ENCODE measurements at places on chromosomes 16 and 17.

- H3K27me3 ChIP-seq, result no peaks in the 10 kb centered on the region
- H3K36me3 ChIP-seq, result peaks cover 4% of the 10 kb centered on the region
- peak overlapping the region; percentile 80 for H3K27ac ChIP-seq
- H3K4me3 ChIP-seq, result no peak overlapping the region
- H3K4me1 ChIP-seq, result peaks cover 4% of the 10 kb centered on the region
- no peak for DNase-seq
These were observed 8.6 kb downstream of the TAF1C start for GRCh38 chr16:84178146-84178765.

- peak; percentile 45 for DNase-seq
- peaks cover 16% of the 10 kb centered on the region for H3K4me1 ChIP-seq
- peaks cover 10% of the 10 kb centered on the region for H3K27me3 ChIP-seq
- peak overlapping the region; percentile 90 for H3K27ac ChIP-seq
- peaks cover 23% of the 10 kb centered on the region for H3K36me3 ChIP-seq
- peak overlapping the region; percentile 62 for H3K4me3 ChIP-seq
These were observed 60.0 kb downstream of the KLHDC4 start for GRCh38 chr16:87705771-87706277.

GRCh38 chr16:16073891-16074881 is 124.8 kb downstream of the ABCC1 start:
- no peaks in the 10 kb centered on the region for H3K4me1 ChIP-seq
- no peak overlapping the region for H3K4me3 ChIP-seq

DNA sequence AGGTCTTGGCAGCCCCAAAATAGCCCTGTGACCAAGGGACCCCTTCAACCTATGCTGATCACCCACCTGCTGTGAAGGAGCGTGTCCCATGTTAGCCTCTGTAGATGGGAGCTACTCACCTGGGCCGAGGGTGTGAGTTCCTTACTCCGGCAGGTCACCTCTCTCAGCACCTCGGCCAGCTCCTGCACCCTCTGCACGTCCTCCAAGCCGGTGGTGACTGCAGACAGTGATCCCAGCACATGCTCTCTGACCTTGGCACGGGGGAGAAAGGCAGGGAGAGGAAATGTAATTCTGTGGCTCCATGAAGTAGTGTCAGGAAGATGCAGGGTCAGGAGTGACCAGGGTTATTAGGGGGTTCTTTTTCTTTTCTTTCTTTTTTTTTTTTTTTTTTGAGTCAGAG is 67.7 kb upstream of the BCO1 start:
- no peak overlapping the region for H3K4me3 ChIP-seq
- no peaks in the 10 kb centered on the region for H3K4me1 ChIP-seq
- H3K27me3 ChIP-seq, result peaks cover 11% of the 10 kb centered on the region

GRCh38 chr16:82625066-82625968 is 1.5 kb upstream of the CDH13 start:
- H3K27me3 ChIP-seq, result peaks cover 82% of the 10 kb centered on the region
- DNase-seq, result no peak
- H3K4me1 ChIP-seq, result peaks cover 3% of the 10 kb centered on the region
- H3K36me3 ChIP-seq, result no peaks in the 10 kb centered on the region
- no peak overlapping the region for H3K27ac ChIP-seq

DNA sequence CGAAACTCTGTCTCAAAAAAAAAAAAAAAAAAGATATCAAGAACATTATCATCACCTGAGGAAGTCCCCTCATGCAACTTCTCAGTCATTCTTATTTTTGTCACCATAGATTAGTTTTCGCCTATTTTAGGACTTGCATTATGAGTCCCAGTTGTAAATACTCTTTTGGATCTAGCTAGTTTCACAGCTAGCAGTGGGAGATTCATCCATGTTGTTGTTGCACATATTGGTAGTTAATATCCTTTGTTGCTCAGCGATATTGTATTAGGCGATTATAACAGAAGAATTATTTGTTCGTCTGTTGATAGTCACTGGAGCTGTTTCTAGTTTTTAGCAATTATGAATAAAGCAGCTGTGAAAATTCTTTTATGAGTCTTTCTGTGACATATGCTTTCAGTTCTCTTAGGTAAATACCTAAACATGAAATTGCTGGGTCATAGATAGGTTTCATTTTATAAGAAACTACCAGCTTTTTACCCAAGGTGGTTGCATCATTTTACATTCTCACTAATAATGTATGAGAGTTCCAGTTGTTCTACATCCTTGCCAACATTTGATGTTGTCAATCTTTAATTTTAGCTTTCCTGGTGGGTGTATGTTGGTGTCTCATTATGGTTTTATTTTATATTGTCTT is 40.7 kb upstream of the MAP3K14 start:
- DNase-seq, result no peak
- peaks cover 12% of the 10 kb centered on the region for H3K27me3 ChIP-seq
- no peak overlapping the region for H3K27ac ChIP-seq
- no peaks in the 10 kb centered on the region for H3K4me1 ChIP-seq
- H3K36me3 ChIP-seq, result no peaks in the 10 kb centered on the region

- peaks cover 7% of the 10 kb centered on the region for H3K4me1 ChIP-seq
- no peaks in the 10 kb centered on the region for H3K36me3 ChIP-seq
- no peak overlapping the region for H3K27ac ChIP-seq
- no peak for DNase-seq
- H3K27me3 ChIP-seq, result peaks cover 28% of the 10 kb centered on the region
These were observed 152.0 kb downstream of the HS3ST3B1 start for GRCh38 chr17:14452856-14453255.

DNA sequence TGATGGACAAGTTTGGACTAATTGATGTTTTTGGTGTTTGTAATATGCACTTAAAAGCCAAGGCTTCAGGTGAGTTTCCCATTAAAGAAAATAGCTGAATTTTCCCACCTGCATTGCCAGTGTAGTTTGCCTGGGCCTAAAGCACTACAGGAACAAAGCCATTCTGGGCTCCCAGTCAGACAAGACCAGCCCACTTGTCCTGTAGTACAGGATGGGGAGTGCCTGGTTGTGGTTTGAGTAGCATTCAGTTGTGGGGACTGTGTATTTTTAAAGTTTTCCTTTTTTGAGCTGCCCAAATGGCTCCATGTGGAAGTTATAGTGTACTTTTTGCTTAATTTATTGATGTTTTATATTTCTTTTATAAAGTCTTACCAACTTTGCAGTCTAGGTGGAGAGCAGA is 91.7 kb downstream of the TANGO6 start:
- no peaks in the 10 kb centered on the region for H3K4me1 ChIP-seq
- H3K4me3 ChIP-seq, result no peak overlapping the region
- H3K36me3 ChIP-seq, result peaks cover 14% of the 10 kb centered on the region
- DNase-seq, result no peak

DNA sequence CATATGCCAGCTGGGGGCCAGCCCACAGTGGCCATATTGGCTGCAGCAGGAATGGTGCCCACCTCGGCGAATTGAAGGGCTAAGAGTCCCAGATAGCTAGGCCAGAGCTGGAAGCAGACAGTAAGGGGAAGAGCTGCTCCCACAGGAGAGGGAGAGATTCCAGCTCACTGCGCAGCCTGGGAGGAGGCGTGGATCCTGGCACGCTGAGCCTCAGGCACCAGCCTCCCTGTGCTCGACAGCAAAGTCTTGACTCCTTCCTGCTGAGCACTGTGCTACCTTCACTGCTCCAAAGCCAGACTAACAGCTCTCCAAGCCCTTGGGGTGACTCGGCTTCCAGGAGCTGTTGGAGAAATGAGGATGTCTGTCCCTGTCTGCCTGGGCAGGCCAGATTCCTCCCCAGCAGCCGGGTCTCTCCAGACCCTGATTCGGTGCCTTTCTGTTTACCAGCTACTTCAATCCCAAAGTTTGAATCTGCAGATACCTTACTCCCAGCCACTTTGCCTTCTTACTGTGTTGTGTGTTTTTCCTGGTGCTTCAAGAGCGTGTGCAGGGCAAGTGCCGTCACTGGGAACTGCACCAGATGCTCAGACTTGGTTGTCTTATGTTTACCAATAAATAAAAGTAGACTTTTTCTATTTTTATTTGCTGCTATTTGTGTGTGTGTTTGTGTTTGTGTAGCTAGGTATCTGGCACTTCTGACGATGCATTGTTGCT is 9.1 kb downstream of the CBX2 start:
- H3K4me1 ChIP-seq, result peaks cover 13% of the 10 kb centered on the region
- peaks cover 37% of the 10 kb centered on the region for H3K27me3 ChIP-seq
- H3K36me3 ChIP-seq, result peaks cover 12% of the 10 kb centered on the region
- no peak overlapping the region for H3K4me3 ChIP-seq

DNA sequence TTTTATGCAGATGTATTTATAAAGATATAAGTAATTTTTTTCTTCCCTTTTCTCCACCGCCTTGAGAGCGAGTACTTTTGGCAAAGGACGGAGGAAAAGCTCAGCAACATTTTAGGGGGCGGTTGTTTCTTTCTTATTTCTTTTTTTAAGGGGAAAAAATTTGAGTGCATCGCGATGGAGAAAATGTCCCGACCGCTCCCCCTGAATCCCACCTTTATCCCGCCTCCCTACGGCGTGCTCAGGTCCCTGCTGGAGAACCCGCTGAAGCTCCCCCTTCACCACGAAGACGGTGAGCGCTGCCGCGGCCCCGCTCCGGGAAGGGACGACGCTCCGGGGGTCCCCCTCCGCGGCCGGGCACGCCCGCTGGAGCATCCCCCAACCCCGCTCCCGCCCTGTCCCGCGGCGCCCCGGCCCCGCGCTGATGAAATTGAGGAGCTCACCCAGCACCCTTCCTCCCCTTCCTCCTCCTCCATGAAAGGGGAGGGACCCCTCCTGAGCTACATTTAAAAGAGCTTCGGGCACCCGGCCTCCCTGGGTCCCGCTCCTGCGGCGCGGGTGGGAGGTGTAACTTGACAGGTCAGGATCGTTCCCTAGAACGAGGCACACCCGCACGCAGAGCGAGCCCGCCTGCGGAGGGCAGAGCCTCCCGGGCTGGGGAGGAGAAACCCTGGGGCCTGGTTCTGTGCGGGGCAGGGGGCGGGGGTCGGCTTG is 706 bp downstream of the HLF start:
- no peak overlapping the region for H3K27ac ChIP-seq
- H3K4me3 ChIP-seq, result peak overlapping the region; percentile 42
- H3K27me3 ChIP-seq, result peaks cover 87% of the 10 kb centered on the region
- H3K36me3 ChIP-seq, result no peaks in the 10 kb centered on the region
- peaks cover 6% of the 10 kb centered on the region for H3K4me1 ChIP-seq

- peaks cover 12% of the 10 kb centered on the region for H3K27me3 ChIP-seq
- H3K27ac ChIP-seq, result no peak overlapping the region
- peaks cover 48% of the 10 kb centered on the region for H3K4me1 ChIP-seq
- H3K4me3 ChIP-seq, result no peak overlapping the region
- no peak for DNase-seq
These were observed 86.7 kb upstream of the GSE1 start for GRCh38 chr16:85526185-85526974.

- H3K4me3 ChIP-seq, result no peak overlapping the region
- no peak for DNase-seq
- H3K27ac ChIP-seq, result no peak overlapping the region
These were observed 25.6 kb downstream of the SGSM2 start for GRCh38 chr17:2362881-2363280.

DNA sequence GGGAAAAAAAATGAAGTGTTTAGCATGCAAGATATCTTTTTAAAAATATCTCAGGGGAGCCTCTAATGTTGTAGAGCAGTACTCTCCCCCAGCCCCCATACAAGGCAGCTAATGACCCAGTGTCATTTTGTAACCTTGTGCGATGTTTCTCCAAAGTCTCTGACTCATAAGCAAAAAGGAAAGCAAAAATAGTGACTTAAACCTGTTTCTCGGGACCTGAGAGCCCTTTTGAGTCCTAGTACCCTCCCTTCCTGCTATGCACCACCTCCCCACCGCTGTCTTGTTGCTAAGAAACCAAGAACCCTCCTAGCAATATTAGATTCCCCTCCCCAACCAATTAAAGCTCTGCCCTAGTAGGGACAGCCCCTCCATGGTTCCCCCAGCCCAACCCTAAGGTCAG is 2.8 kb downstream of the MYCBPAP start:
- no peak overlapping the region for H3K4me3 ChIP-seq
- no peak overlapping the region for H3K27ac ChIP-seq
- H3K4me1 ChIP-seq, result peaks cover 18% of the 10 kb centered on the region
- DNase-seq, result no peak
- no peaks in the 10 kb centered on the region for H3K36me3 ChIP-seq

GRCh38 chr17:67218385-67218950 is 26.5 kb downstream of the HELZ start:
- no peak overlapping the region for H3K27ac ChIP-seq
- H3K36me3 ChIP-seq, result peaks cover 17% of the 10 kb centered on the region
- H3K4me1 ChIP-seq, result peaks cover 5% of the 10 kb centered on the region
- no peak overlapping the region for H3K4me3 ChIP-seq
- DNase-seq, result no peak
- H3K27me3 ChIP-seq, result no peaks in the 10 kb centered on the region

DNA sequence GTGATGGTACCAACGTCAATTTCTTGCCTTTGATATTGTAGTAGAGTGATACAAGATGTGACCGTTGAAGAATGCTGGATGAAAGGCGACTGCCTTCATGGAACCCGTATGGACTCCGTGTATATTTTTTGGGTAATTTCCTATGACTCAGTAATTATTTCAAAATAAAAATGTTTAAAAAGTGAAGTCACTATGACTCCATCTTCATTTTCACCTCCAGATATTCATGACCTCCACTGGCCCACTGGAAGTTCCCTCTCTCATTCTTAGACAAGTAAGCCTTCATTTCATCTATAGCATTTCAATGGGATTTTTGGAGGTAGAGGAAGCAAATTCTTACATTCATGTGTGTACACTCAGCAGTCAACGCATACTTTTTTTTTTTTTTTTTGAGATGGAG is 111.8 kb upstream of the NUDT7 start:
- H3K36me3 ChIP-seq, result no peaks in the 10 kb centered on the region
- H3K4me3 ChIP-seq, result no peak overlapping the region
- DNase-seq, result no peak

DNA sequence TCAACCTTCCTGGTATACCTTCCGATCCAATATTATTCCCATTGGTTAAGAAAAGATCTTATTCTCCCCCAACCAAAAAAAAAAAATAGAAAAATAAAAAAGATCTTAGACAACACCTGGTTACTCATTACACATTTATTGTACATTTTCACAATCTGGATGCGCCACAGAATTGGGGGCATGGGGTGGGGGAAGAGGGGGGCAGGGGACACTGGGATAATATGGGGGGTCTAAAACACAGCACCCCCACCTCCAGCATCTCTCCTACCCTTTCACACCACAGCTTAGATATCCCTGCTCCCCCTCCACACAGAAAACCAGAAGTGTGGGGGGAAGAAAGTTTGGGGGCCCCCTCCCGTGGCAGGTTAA is 3.7 kb downstream of the VAMP2 start:
- peaks cover 9% of the 10 kb centered on the region for H3K36me3 ChIP-seq
- no peak for DNase-seq
- H3K4me1 ChIP-seq, result peaks cover 25% of the 10 kb centered on the region
- peak overlapping the region; percentile 29 for H3K4me3 ChIP-seq

- H3K4me3 ChIP-seq, result no peak overlapping the region
- H3K4me1 ChIP-seq, result peaks cover 5% of the 10 kb centered on the region
- DNase-seq, result no peak
- H3K27me3 ChIP-seq, result peaks cover 3% of the 10 kb centered on the region
- no peaks in the 10 kb centered on the region for H3K36me3 ChIP-seq
These were observed 57.9 kb upstream of the CREBBP start for GRCh38 chr16:3938471-3938842.

- no peaks in the 10 kb centered on the region for H3K27me3 ChIP-seq
- H3K27ac ChIP-seq, result no peak overlapping the region
- peaks cover under 1% of the 10 kb centered on the region for H3K36me3 ChIP-seq
- no peak for DNase-seq
These were observed 1237.1 kb upstream of the GOT2 start for GRCh38 chr16:59971264-59971663.

GRCh38 chr16:9845661-9846361 is 336.4 kb downstream of the GRIN2A start:
- peaks cover 8% of the 10 kb centered on the region for H3K4me1 ChIP-seq
- no peak overlapping the region for H3K27ac ChIP-seq
- no peaks in the 10 kb centered on the region for H3K36me3 ChIP-seq
- peaks cover 4% of the 10 kb centered on the region for H3K27me3 ChIP-seq

Data from progenitor cell of endocrine pancreas (in vitro differentiated cells).